NCI-H1930 (cell line): ENCODE measurements at places on chromosomes 5 and 9.

- no peak for DNase-seq
These were observed 76.6 kb upstream of the PPP1R26 start for GRCh38 chr9:135402739-135403695.

DNA sequence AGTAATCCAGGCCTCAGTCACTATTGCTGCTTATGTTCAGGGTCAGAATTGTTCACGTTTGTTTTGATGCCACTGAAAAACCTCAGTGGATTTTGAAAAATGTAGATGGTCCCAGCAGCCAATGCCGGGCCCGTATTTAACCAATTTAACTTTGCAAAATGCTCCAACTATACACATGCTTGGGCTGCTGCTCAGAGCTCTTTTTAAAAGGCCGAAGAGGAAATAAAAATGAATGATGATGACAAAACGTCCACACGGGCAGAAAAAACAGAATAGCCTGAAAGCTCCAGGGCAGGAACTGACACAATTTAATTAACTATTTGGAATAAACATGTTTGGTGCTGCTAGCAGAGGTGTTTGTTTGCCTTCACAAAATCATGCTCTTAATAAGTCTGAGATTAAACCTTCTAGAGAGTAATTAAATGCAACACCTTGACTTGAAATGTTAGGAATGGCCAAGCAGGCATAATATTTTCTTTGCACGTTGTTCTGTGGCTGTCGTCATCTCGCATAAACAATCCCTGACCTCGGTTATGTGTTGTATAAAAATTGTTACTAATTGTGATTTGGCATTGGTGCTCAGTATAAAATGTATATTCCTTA, 152.7 kb downstream of the SLIT3 start:
- DNase-seq: no peak

DNA sequence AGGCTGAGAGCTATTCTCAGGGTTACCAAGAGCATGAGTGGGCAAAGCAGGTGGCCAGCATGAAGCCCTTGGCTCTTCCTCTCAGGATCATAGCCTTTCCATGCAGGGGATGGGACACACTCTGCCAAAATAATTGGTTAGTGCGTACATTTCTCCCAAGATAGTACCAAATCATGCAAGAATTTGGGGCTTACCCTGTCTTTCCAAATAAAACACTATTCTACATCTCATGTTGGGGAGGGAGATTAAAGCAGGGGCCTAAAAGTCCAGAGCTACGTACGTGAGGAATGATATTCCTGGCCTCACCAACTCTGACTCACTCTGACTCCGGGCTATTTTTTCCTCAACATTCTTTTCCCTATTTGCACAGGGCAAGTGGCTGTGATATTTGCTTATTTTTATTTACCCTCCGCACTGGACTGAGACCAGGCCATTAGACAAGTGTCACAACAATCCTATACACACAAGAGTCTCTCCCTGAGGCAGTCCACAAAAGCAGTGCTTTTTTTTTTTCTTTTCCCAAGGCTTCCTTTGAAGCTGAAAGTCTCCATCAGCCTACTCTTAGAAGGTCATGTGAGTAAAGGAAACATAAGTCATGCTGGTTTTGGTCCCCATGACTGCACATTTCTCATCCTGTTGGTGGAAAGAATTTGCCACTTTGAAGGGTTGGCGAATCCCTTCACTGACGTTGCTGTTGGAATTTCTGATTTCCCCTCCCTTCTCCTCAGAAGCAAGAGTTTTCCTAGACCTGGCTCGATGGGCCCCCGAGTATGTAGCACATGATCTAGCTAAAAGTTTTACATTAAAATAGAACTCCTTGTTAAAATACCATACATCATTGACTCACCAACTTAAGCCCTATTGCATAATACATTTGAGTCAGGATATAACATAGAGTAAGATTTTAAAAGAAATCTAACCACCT, 40.0 kb downstream of the TMEM252 start:
- no peak for DNase-seq

- DNase-seq: no peak
These were observed 508.0 kb downstream of the GADD45G start for GRCh38 chr9:90112788-90113187.

- no peak for DNase-seq
These were observed 15.2 kb downstream of the NACC2 start for GRCh38 chr9:136079916-136080246.

- no peak for DNase-seq
These were observed 30.9 kb downstream of the ZFR start for GRCh38 chr5:32413466-32414263.

- DNase-seq: no peak
These were observed 61.9 kb downstream of the WWC1 start for GRCh38 chr5:168353216-168353957.

GRCh38 chr9:121711797-121712196, 60.4 kb downstream of the DAB2IP start:
- DNase-seq: no peak

- no peak for DNase-seq
These were observed 14.8 kb downstream of the SPARC start for GRCh38 chr5:151671950-151672349.

- DNase-seq: no peak
These were observed 6.3 kb downstream of the CEP72 start for GRCh38 chr5:618450-618849.

DNA sequence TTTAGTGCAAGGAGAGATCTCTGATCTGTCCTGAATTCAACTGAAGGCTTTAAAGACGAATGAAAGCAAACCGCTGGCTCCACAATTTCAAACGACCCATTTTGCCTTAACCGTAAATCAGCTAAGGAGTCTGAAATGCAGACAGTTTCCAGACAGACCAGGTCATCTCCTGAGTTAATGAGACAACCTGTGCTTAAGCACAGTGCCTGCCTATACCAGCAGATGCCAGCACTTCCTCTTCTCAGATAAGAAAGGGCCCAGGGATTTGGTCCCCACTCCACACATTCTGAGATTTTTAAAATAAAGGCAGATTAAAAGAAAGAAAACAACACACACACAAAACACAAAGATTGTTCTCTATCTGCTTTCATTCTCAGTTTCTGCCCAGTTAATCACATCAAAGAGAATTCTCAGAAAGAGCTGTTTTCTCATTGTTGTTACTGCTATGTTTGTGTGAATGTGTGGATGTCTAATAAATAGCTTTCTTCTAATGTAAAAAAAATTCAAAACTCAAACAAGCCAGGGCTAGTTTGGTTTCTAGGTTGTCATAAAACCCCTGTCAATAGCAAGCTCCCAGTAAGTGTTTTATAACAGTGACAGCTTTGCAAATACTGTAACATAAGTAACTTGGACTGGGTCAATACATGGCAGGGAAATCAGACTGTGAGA, 157.7 kb upstream of the SLC24A2 start:
- no peak for DNase-seq

DNA sequence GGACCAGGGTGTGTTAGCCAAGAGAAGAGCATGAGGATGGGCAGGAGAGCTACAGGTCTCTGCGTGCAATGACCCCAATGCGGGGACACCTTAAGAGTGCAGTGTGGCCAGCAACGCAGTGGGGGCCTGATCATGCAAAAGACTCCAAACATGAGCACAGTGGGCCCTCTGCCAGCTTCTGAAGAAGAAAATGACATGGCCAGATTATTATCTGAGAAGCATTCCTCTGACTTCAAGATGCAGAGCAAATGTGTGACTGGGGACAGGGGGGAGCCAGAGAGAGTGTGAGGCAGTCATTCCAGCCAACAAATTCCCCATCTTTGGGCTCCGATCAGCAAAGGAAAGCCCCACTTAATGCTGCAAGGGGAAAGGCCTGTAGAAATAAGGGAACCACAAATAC, 229.4 kb downstream of the CDK5RAP2 start:
- no peak for DNase-seq

GRCh38 chr5:96187309-96188027, 225.8 kb upstream of the ELL2 start:
- DNase-seq: no peak

- DNase-seq: no peak
These were observed 5.9 kb downstream of the CDKN2A start for GRCh38 chr9:21988056-21988990.

- no peak for DNase-seq
These were observed 538.2 kb downstream of the CYLC2 start for GRCh38 chr9:103533318-103533717.

GRCh38 chr9:128136816-128137793, 9.6 kb upstream of the PTGES2 start:
- DNase-seq: no peak

GRCh38 chr5:154202379-154203260, 12.1 kb downstream of the GALNT10 start:
- DNase-seq: no peak
